Neural progenitor cell (in vitro differentiated cells): ENCODE measurements at places on chromosomes 12 and 14.

- DNase-seq = peak; percentile 7
Observed at GRCh38 chr14:100076133-100076532, 10.9 kb downstream of the EVL start.

- DNase-seq = no peak
Observed at GRCh38 chr12:3747976-3748619, 4.8 kb downstream of the CRACR2A start.

DNA sequence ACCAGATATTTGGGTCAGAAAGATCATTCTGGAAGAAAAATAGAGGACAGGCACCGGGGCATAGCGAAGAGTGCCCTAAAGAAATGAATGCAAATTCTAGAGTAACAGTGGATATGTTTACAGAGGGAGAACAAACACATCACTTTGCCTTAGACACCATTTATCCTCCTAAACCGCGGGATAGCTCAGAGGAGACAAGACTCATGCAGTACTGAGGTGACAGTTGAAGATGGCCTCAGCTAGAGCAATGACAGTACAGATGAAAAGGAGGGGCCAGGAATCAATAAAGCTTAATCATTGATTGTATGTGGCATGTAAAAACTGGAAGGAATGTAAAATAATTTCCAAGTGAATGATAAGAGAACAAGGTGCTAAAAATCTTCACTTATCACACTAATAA is 10.5 kb upstream of the PPP1R12A start:
- DNase-seq = no peak

- DNase-seq = no peak
Observed at GRCh38 chr12:124896461-124896860, 18.0 kb downstream of the UBC start.

- DNase-seq = no peak
Observed at GRCh38 chr12:6979021-6979420, 8.3 kb downstream of the EMG1 start.

GRCh38 chr12:27772328-27773049 is 7.5 kb upstream of the KLHL42 start:
- DNase-seq = no peak

DNA sequence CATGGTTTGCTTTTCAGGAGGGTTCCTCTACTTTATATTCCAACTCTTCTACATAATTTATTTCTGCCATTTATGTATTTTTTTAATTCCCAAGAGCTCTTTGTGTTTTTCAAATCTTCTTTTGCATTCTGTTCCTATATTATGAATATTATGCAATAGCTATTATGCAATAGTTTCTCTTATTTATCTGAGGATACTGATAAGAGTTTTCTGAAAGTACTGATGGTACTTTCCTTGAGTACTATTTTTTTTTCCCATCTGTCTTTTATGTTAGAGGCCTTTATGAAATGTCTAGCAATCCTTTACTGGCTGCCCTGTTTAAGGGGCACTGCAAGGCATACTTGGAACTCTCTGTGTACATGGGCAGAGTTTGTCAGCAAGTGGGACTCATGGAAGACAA is 93.4 kb downstream of the SLC41A2 start:
- DNase-seq = no peak

DNA sequence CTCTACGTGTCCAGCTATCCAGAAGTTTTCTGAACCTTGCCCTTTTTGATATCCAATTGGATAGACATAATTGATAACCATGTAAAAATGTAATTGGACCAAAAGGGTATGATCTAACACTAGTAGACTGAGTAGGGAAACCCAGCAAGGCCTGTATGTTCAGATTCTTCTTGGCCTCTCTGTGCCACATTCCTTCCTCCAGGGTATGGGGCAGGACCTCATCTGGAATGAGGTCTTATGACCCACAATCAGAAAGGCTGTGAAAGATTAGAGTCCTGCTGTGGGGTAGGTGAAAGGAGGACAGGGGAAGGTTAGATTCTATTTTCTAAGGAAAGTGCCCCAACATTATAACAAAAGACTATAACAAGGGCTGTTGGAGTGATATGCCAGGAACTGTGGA is 51.3 kb upstream of the A2ML1 start:
- peak; percentile 24 for DNase-seq

- no peak for DNase-seq
Observed at GRCh38 chr12:123041042-123041531, 60.6 kb downstream of the ARL6IP4 start.

- peak; percentile 62 for DNase-seq
Observed at GRCh38 chr14:91573894-91574837, 64.1 kb upstream of the PPP4R3A start.

DNA sequence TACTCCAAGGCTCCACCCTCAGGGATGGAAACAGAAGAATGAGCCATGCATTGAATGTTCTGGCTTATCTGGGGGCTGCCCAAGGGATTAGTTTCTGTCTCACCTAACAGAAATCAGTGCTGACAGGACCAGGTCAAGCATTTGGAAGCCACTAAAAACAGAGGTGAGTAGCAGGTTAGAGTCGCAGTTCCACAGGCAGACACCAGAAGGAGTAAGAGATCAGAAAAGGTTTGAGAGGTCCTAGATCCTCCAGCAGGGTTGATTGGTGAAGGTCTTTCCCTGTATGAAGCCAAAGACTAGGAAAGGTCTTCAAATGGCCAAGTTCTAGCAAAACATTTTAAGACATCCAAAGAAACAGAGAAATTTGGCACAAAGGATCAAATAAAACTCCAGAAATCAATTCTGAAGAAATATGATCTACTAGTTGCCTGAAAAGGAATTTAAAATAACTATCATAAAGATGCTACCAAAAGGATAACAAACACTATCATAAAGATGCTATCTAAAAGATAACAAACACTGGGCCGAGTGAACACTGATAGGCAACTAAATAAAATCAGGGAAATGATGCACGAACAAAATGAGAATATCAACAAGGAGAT is 19.5 kb upstream of the TTC9 start:
- DNase-seq = peak; percentile 69

- DNase-seq = no peak
Observed at GRCh38 chr12:26080911-26081310, 43.9 kb downstream of the BHLHE41 start.

DNA sequence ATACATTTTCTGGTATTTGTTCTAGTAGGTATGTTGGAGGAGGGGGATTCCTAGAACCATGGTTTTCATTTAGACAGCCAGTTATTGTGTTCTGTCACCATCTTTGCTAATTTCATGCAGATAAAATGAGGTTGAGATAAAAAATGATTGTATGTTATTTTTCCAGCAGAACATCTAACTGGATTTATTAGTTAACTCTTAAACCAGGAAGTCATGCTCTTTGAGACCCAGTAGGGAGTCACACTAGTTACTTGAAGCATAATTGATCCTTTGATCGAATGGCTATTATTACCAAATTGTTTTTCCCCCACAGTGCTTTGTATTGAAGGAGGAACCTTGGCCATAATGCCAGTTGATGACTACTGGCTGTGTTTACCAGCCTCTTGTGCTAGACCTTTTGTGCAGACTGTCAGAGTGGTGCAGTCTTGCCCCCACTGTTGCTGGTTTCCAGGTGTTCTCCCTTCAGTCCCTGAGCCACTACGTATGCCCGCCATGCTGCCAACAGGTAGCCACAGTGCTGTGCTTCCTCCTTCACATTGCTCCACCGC is 6.0 kb downstream of the EID3 start:
- DNase-seq = no peak

- DNase-seq = no peak
Observed at GRCh38 chr14:23132970-23133369, 13.9 kb upstream of the CEBPE start.

DNA sequence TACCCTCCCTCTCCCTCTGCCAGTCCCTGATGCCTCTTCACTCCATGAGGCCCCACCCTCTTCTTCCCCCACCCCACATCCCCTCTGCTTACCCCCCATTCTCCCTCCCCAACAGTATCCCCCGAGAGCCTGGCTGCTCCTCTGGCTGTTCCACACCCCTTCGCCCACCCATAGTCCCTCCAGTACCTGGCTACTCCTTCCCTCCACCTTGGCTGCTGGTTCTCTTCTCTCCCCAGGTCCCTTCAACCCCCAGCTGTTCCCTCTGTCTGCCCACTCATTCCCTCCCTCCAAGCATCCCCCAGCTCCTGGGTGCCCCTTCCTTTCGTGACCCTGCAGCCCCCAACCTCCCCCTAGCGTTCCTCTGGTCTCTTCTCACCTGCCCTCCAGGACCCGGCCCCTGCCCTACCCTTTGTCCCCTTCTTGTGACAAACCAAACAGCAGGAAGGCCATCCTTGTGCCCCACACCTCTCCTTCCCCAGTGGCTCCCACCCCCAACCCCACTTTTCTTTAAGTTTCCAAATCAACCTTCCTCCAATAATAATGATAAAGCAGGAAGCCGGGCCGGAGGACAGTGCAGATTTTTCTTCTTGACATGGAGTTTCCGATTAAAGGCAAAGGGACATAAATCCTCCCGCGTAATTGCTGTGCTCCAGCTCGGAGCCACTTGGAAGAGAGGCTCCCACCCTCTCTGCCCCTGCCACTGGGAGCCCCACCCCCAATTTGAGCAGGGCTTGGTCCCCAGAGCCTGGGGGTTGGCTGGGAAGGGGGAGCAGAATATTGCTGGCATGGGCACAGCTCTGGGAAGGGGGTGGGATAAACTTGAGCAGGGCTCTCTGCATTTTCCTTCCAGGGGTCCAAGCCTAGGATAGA is 40.0 kb downstream of the SMUG1 start:
- no peak for DNase-seq

DNA sequence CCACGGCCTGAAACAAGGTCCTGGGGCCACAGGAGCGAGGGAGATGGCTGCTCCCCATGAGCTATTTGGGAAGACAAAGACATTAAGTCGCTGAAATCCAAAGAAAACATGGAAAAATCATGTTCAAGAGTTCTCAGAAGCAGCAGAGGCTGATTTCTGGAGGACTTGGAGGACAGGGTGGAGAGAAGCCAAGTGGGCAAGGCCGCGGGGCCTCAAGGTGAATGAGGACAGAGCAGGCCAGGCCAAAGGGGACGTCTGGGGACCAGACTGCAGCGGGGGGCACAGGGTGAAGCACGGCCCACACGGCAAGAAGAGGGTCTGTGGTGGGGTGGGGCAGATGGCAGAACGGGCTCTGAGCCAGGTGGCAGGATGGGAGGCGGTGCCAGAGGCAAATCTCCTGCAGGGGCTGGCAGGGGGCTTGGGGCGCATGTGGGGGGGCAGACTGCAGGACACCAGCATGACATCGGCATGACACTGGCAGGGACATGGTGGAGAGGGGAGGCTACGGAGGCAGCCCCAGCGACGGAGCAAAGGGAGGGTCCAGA is 48.9 kb downstream of the RNF34 start:
- DNase-seq = no peak

DNA sequence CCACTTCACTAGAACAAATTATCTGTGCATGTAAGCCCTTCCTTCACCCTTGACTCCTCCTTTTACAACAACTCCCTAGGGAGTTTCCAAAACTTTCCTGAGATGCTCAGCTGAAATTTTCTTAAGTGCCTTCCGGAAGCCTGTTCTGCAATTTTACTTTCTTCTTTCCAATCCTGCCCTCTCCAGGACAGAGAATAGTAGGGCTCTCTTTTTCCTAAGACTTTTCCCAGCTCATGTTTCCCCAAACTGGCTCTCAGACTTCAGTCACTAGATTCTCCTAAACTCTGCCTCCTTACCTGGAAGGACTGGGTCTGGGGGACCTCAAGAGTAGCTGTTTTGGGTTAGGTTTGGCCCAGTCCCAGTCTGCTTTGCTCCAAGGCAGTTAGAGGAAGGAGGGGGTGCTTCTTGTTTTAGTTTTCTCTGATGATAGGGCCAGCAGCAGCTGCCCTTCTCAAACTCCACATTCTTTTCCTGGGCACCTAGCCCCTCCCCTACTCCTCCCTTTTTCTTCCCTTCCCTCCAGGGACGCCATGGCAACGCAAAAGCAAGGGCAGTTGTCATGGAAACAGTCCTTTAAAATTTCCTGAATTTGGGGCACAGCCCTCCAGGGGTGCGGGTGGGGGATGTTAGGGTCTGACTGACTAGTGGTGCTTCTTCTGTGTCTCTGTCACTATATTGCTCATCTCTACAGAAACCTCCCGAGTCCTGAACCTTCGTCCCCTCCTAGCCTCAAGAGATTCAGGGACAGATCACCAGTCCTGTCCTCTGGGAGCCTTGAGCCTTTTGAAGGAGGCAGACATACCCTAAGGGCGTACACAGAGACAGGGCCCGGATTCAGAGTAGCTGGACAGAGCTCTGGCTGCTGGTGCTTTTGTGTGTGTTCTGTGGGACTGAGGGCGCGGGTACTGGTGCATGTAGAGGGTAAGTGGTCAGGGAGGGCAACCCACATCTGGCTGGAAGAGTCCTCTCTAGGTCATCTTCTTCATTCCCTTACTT is 17.0 kb downstream of the PPP1R1A start:
- peak; percentile 69 for DNase-seq

GRCh38 chr12:55760663-55761062 is 17.7 kb downstream of the GDF11 start:
- no peak for DNase-seq

GRCh38 chr12:47900131-47901062 is 4.4 kb downstream of the VDR start:
- DNase-seq = no peak
